Effector memory CD4-positive, alpha-beta T cell (primary cell): ENCODE measurements at places on chromosomes 11 and 22.

- DNase-seq = no peak
These were observed 25.5 kb downstream of the FCHSD2 start for GRCh38 chr11:73116636-73117035.

DNA sequence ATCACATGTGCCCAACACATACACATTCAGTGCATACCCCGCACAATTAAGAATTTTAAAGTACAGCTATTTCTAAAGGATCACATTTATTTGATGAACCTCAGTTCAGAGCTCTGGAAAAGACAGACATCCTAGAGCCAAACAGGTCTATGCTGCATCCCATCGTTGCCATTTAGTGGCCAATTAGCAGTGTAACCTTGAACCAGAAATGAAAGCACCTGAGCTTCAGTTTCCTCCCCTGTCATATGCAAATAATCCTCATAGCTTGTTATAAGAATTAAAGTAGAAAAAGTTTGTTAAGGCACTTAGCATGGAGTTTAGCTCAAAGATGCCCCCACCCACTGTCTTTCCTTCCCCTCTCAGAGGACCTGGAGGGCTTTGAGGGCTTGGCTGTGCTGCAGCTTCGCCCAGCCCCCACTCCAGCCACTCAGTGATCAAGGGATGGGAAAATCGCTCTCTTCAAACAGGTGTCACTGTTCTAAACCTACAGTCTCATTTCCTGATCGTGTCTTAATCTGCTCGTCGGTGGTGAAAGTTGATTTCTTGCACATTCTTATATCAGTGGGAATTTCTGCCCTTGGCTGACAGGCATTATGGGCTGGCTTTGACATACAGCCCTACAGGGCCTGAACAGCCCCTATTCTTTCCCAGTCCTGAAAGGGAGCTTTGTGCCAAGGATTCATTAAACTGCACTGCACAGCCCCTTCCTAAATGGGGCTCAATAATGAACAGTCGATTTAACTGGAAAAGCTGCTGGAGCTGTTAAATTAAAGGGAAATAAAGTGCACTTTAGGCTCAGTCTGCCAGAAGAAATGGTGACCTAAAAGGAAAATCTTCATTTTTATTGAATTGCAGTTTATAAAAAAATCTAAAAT, 23.3 kb upstream of the FAM181B start:
- DNase-seq = no peak

GRCh38 chr11:120029321-120029720, 108.6 kb downstream of the TRIM29 start:
- no peak for DNase-seq

GRCh38 chr22:37044634-37045625, 6.6 kb upstream of the KCTD17 start:
- DNase-seq = no peak

DNA sequence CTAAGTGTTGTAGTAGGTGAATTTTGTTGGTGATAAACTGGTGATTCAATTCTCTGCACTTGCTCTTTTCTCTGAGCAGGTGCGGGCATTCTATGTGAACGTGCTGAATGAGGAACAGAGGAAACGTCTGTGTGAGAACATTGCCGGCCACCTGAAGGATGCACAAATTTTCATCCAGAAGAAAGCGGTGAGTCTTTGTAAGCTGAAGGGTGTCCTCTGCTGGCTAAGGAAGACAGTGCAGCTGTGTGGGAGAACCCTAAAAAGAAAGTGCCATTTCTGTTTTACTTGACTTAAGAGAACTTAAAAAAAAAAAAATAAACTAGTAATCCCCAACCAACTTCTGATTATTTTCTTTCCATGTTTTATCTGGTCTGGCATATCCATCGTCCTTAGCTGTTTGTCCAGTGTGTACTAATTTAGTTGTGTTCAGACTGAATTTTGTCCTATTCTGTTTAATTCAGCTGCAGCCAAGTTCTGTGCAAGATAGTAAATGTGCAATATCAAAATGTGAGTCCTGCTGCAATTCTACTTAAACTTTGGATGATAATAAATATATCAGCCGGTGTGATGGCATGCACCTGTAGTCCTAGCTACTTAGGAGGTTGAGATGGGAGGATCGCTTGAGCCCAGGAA, 29.6 kb downstream of the CAT start:
- DNase-seq = no peak

- DNase-seq = no peak
These were observed 564.7 kb downstream of the KCNA4 start for GRCh38 chr11:29452146-29452545.

GRCh38 chr11:9330387-9331384, 16.3 kb upstream of the TMEM41B start:
- DNase-seq = no peak

GRCh38 chr11:62627713-62628112, 5.9 kb upstream of the B3GAT3 start:
- no peak for DNase-seq

DNA sequence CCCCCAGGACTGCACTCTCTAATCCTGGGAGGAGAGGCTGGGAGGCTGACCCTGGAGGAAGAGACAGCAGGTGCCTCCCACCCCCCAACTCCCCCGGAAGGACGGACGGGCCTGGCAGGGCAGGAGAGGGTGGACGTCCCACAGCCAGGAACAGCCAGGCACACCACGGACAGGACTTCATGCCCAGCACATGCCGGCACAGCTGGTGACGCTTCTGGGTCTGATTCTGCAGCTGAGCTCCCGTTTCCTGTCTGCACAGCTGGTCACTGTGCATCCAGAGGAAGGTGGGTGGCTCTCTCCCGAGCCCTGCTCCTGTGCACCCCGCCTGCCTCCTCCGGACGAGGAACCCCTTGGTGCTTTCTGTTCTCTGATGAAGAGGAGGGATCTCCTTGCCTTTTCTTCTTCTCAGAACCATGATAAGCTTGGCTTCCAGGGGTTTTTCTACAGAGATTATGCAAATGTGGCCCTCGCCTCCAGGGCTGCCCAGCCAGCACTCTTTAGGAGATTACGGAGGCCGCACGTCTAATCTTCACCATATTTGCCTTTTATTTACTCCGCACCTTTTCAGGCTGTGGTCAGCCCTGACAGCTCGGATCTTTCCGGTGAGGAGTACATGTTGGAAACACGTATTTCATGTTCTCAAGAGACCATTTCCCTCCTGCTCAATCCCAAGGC, 1295.8 kb downstream of the BRD1 start:
- no peak for DNase-seq

- no peak for DNase-seq
These were observed 19.5 kb upstream of the WNT7B start for GRCh38 chr22:45996241-45997076.

DNA sequence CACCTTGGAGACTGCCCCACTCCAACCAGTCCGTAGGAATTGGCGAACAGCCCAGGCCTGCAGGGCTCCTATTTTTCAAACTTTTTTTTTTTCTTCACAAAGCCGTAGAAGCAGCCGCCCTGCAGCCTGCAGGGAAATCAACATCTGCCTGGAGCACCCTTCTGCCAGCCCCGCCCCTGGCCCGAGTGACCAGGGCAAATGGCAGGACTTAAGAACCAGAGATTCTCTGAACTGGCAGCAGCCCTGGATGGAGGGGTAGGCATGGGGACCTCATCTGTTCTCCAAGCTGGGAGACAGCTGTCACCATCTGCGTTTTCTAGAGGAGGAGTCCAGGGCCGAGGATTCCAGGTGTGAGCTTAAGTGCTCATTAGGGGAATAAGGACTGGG, 5.6 kb downstream of the SCN2B start:
- no peak for DNase-seq

GRCh38 chr11:103633819-103634590, 402.4 kb upstream of the DDI1 start:
- no peak for DNase-seq

- no peak for DNase-seq
These were observed 4.8 kb upstream of the APOBEC3H start for GRCh38 chr22:39092111-39092862.

DNA sequence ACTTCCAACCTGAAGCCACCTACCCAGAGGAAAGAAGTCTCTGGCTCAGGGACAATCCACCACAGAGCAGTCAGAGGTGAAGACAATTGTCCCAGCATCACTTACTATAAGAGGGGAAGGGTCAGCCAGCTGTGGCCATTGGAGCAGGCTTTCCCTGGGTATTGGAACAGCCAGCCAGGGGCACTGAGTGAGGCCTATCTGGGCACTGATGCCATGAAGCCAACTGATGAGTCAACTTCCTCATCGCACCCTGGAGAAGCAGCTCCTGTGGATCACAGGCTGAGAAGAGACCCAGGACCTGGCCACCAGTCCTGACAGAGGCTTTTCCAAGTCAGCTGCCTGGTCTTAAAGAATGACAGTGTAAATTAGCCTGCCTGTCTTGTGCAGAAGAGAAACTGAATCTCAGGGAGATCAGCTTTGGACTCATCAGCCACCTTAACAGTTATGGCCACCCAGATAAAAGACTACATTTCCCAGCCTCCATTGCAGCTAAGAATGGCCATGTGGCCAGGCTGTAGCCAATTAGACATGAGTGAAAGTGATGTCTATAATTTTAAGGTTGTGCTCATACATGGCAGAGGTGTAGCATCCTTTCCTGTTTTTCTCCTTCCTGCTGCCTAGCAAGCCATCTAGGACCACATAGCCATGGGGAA, 19.0 kb downstream of the CHST1 start:
- DNase-seq = no peak

GRCh38 chr11:93236741-93237675, 39.2 kb upstream of the SLC36A4 start:
- no peak for DNase-seq

DNA sequence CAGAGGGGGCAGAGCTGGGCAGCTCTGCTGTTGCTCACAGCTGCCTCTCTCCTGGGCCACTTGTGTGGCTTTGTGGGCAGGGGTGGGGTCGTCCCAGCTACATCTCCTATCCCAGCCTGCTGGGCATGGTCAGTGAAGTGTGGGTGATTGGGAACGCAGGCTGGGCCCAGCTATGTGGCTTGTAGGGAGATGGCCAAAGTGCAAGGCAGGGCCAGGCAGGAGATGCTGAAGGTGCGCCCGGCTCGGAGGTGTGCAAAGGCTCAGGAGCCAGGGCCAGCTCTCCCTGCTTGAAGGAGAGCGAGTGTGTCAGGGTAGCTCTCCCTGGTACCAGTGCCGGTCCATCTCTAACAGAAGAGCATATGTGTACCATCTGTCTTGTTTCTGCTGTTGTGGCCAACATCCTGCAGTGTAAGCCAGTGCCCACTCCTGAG, 8.4 kb upstream of the RANBP1 start:
- DNase-seq = no peak

- no peak for DNase-seq
These were observed 36.2 kb upstream of the HEPHL1 start for GRCh38 chr11:93984936-93985335.

- DNase-seq = no peak
These were observed 10.4 kb downstream of the MLC1 start for GRCh38 chr22:50074551-50075530.

DNA sequence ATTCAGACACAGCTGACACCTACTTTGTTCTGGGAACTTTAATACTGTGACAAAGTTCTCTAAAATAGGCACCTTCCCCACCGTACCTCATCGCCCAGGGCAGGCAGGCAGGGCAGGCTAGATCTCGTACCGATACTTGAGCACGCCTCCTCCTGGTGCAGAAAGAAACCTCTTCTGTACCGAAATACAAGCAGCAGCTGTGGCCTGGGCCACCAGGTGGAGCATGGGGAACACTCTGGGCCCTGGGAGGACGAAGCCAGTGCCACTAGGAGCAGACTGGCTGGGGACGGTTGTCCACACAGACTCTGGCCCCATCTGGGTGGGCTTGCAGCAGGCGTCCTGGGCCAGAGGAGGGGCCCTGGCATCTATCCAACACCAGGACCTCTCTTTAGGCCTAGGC, 12.8 kb downstream of the PMM1 start:
- no peak for DNase-seq

DNA sequence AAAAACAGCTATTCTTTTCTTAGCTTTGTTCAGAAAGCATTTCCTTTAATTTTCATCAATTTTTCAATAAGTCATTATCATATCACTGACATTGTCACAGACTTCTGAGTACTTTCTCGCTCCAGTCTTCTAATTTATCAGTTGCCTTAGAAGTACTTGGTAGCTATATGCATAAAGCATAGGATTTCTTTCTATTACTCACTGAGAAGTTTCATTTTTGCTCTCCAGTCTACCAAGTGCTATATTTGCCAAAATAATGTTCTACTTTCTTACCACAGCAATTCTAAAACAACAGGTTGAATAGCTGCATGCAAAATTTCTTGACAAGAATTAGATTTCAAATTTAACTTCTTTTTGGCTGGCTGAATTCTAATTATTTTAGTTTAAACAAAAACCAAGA, 116.3 kb downstream of the STK33 start:
- DNase-seq = no peak

- no peak for DNase-seq
These were observed 4.4 kb downstream of the FBXO7 start for GRCh38 chr22:32478994-32479393.

- no peak for DNase-seq
These were observed 4.3 kb downstream of the MED15 start for GRCh38 chr22:20511578-20512229.

DNA sequence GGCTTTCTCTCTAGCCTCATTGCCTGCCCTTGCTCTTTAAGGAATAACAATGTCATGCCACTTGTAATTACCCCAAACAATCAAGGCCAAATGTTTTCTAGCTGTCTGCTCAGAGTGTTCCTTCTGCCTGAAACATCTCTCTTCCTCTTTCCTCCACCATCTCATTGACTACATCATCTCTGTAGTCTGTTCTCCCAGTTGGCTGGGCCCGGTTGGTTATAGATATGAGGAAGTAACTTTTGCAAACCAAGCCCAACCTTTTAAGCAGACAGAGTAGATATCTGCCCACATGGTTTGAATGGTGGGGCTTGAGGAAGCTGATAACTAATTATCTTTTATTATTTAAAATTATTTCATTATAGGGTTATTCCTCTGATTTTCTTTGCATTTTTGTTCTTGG, 104.5 kb downstream of the NTM start:
- DNase-seq = no peak

DNA sequence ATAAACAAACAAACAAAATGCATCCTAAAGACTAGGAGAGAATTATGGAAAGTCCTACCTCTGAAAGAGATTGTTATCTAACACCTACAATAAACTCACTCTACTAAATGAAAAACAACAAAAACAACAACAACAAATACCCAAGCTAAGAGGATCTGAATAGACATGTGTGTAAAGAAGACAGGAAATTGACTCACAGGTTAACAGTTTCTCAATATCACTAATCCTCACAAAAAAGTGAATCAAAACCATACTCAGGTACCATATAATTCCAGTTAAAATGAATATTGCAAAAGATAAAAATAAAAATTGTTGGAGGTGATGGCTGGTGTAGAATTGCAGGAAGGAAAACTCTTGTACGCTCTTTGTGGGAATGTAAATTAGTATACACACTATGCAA, 110.4 kb upstream of the TOP3B start:
- no peak for DNase-seq

DNA sequence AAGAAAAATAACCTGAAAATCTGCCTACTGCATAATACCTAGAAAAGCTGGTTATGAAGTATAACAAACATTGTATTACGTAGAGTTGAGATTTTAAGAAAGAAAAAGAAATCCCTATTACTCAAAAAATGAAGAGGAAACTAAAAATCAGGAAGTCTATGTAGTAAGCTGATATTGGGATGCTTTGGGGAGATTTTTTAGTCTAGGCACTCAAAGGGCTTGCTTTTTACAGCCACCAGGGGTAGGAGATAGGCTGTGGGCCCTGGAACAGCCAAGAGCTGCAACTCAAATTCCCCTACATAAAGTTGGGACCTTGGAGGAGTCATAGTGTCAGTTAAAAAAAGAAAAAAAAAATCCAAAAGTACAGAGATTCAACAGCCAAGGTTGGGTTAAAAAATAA, 90.4 kb downstream of the RELT start:
- no peak for DNase-seq

- DNase-seq = no peak
These were observed 119.2 kb downstream of the SPON1 start for GRCh38 chr11:14081581-14082231.
